CD4-positive, alpha-beta T cell treated with Interleukin-6 at 100 ng/mL for 8 hours (primary cell): ENCODE measurements at places on chromosomes 5 and 9.

GRCh38 chr9:32487981-32488380 lies 38.0 kb downstream of the RIGI start:
- DNase-seq = no peak

GRCh38 chr5:144275329-144275728 lies 104.7 kb downstream of the KCTD16 start:
- no peak for DNase-seq

DNA sequence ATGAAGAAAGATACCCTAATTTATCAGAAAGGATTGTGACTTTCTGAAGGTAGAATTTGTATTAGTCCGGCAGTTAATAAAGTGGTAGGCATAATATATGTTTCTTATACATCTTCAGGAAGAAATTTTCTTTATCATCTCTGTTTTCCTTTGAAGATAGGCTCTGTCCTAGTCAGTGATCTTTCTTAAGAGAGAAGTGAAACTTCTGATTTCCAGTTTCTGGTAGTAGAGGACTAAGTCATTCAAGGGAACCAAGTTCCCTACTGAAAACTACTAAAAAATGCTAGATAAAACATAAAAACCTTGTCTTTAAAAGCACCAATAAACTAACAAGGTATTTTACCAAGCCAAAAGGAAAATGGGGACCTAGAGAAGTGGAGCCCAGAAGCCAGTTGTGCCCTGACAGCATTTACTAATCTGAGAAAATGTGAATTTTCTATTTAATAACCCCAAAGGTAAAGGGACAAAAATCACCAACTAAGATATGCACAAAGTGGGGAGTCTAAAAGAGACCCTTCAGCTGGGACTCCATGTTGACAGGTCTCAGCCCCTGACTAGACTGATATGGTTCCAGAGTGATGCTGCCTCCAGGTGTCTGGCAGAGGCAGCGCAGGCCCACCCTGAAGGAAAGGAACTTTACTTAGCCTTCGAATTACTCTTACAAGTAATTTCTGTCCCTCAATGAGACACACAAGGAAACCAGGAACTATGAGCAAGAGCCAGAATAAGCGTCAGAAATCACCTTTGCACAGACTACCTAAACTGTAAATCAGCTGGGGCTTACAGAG lies 72.7 kb downstream of the FAM78A start:
- DNase-seq = no peak

- no peak for DNase-seq
Observed at GRCh38 chr5:34826347-34826746, 12.6 kb upstream of the TTC23L start.

DNA sequence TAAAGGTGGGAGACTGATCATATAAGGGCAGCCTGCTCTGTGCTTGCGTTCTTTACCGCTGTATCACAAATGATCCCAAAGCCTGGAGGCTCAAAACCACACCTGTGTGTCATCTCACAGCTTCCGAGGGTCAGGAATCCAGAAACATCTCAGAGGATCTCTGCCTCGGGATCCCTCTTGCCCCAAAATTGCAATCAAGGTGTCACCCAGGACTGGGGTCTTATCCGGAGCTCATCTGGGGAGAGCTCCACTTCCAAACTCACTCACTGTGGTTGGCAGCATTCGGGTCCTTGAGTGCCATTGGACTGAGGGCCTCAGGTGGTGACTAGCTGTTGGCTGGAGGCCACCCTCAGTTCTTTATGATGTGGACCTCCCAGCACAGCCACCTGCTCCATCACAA lies 26.7 kb upstream of the FCN2 start:
- no peak for DNase-seq

GRCh38 chr9:130137641-130138081 lies 34.5 kb upstream of the NCS1 start:
- DNase-seq = no peak

DNA sequence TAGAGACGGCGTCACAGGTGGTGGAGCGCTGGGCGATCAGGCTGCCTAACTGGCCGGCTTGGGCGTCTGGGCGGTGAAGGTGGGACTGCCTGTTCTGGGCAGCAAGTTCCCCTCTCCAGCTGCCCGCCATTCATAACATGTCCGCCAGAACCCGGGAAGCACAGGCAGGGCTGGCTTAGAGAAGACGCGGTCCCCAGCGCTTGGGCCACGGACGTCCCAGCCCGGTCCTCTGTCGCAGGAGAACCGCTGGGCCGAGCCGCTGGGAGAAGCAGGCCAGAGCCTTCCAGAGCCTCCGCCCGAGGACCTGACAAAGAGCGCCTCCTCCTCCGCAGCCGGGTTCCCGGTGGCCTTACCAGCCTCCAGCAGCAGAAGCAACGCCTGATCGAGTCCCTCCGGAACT lies 15.2 kb upstream of the HAND1 start:
- DNase-seq = no peak

DNA sequence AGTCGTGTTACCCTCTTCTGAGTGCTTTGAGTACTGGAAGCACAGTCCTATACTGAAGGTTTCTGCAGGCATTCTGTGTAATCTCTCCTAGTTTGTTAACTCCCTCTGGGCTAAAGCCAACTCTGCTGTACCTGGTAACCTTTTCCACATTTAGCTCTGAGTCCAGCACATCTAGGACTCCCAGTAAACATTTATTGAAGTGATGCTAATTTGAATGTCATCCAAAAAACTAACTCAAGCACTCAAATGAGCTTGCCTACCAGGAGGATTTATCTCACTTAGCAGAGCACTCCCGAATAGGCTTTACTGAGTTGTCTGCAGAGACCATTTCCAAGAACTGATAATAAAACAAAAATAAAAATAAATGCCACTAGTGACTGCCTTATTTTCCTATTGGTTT lies 79.5 kb upstream of the NFIB start:
- DNase-seq = no peak

DNA sequence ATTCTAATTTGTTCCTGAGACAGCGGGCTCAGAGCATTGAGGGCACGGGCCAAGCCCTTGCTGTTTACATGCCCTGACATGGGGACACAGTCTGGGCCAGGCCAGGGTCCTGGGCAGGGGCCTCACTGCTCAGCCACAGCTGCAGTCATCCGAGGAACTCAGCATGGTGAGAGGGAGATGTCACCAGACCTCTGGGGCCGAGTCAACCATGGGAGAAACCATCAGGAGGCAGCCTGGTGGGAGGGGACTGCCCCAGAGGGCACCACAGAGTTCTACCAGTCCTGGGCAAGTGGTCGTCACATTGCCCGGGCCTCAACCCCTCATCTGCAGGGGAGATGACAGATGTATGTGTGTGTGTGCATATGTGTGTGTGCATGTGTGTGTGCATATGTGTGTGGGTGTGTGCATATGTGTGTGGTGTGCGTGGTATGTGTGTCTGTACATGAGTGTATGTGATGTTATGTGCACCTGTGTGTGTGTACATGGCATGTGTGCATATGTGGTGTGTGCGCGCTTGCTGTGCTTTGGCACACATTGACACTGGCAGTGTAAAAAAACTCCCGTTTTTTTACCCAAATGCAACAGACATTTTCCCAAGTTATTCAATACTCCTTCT lies 42.4 kb upstream of the TMEM250 start:
- no peak for DNase-seq

GRCh38 chr5:2129568-2130272 lies 247.0 kb upstream of the IRX4 start:
- no peak for DNase-seq

DNA sequence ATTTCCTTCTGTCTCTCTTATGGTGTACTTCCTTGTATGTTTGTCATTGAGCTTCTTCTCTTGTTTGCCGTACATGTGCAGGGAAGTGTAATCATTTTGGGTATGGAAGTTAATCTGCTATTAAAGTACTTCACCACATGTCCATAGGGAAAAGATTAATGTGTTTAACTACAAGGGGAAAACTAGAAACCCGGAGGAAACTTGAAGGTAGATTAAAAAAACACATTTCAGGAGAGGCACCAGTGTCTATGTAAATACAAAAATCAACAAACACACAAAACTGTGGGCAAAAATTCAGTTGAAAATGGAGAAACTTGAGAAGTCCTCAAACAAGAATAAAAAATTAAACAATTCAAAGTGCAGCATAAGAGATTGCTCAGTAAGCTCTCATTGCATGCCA lies 166.4 kb downstream of the PBX3 start:
- no peak for DNase-seq

GRCh38 chr9:125854553-125855275 lies 107.5 kb downstream of the PBX3 start:
- DNase-seq = no peak

DNA sequence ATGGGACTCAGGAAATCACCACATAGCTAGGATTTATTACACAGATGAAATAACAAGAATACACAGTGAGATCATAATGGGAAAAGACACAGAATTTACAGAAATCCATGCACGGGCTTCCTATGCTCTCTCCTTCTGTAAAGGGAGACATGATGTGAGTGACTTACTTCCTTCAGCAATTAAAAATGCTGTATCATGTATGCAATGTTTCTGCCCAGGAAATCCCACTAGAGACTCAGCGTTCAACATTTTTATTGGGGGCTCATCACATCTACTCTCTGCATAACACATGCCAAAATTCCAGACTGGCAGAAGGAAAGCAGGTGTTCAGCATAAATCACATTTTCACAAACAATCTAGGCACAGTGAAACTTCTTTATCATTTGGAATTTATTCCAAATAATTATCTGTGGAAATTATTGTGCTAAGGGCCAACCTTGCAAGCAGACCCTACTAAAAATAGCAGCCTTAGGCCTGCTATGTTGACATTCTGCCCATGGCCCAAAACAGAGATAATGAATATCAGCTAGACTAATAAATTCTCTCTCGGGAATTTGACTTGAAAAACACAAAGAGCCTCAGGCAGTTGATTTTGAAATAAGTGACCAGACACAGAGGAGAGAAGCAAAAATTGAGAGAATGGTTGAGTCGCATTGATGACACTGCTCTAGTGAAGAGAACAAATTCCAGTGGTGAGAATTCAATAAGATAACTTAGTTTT lies 31.4 kb upstream of the SELENOP start:
- no peak for DNase-seq

- no peak for DNase-seq
Observed at GRCh38 chr9:85522459-85523092, 219.2 kb downstream of the AGTPBP1 start.

DNA sequence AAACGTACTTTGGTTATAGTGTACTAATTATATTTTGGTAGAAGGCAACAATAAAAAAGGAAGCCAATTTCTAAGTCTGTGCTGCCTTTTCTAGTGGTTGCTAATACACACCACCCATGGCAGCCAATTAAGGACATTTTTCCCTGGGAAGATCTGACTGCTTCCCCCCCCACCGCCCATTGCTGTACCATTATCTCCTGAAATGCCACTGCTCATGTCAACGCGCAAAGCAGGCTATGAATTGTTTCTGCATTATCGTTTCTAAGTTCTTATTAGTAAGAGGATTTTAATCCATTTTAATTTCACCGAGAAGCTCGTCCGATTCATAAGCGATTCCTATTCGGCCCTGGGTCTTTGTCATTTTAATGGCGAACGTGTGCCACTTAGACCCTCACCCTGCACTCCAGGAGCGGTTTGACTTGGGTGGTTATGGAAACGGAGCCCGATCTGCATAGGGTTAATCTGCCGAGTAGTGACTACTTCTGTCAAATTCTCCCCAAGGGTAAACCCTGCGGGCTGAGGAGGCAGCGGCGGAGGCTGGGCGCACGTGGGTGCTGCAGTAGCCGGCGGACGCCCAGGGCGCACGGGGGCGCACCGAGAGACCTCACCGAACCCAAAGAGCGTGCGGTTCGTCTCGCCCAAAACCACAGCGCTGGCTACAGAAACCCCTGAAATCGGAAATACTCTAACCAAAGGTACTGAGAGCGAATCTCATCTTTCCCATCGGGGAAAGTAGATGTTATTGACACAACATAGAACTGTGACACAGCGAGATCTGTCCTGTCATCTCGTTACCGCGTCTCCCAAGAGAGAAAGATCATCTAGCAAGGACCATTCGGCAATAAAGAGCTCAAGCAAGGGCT lies 55.8 kb upstream of the SHC3 start:
- no peak for DNase-seq

DNA sequence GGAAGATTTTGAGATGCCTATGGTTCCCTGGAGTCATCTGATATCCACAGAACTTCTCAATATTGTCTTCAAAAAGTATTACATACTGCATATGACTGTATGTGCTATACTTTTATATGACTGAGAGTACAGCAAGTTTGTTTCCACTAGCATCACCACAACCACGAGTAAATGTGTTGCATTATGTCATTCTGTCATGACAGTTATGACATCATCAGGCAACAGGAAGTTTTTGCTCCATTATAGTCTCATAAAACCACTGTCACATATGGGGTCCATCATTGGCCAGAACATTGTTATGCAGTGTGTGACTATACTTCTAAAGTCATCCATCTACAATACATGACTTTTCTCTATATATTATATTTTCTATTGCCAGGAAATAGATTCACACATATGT lies 831.7 kb downstream of the SEMA5A start:
- DNase-seq = no peak

- no peak for DNase-seq
Observed at GRCh38 chr5:138632900-138633489, 57.8 kb upstream of the HSPA9 start.

DNA sequence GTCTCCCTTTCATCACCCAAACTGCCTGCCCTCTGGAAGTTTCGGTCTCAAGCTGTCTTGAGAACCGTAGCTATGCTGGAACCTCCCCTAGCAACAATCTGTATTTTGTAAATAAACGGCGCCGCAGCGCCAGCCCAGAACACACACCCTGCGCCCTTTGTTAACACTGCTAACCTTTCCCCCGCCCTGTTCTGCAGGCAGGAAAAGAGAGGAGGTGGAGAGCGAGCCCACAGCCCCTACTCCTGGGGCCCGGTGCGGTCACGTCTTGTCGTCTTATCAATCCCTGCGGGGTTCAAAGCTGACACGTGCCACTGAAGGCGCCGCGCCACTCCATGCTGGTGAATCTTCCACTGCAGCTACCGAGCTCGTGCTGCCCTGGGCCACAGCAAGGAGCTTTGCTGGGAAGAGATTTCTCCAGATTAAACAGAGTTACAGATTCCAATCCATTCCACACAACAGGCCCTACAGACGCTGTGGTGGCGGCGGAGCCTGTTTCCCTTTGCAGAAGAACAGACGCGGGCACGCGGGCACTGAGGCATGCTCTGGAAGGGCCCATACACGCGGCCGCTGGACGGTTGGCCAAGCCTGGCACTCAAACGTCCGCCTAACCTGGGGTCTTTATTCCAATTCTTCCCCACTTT lies 25.3 kb downstream of the ZDHHC11B start:
- DNase-seq = peak; percentile 43

DNA sequence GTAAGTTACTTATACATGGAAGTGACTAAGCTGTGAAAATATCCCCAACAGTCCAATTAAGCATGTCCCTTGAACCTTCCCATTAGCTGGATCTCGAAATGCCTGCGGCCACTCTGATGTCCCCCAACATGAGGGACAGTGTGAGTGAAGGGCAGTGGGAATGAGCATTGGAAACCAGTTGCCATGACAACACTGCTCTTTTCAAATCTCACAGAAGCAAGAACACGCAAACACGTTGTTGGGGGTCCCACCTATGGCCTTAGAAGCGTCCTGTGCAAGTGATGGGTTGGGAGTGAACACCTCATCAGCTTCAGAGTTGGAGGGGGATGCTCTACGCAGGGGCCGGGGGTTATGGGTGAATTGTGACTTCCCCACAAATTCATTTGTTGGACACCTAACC lies 205.9 kb downstream of the NXNL2 start:
- DNase-seq = no peak
